ENCODE measurements at places on chromosomes 13 and 19.

- DNase-seq = no peak
Observed at GRCh38 chr13:100300708-100301107, 211.8 kb downstream of the PCCA start.

- DNase-seq = no peak
Observed at GRCh38 chr19:13765395-13766094, 1.2 kb downstream of the MRI1 start.

DNA sequence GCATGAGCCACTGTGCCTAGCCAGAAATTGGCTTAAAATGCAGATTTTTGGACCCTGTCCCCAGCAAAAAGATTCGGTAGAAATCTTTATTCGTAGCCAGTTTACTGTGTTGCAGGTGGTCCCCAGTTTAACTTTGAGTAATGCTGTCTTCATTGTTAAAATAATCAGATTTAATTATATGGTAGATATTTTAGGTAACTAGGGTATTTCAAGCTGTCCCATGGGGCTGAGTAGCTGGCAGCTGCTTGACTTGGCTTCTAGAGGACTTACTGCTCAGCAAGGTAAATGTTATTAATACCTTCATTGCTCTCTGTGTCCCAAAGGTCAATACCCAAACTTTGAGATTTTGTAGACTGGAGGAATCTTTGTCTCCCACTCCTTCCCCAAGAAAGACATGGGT, 21.1 kb downstream of the LSM14A start:
- DNase-seq = no peak

- no peak for DNase-seq
Observed at GRCh38 chr13:85529218-85529594, 270.0 kb downstream of the SLITRK6 start.

DNA sequence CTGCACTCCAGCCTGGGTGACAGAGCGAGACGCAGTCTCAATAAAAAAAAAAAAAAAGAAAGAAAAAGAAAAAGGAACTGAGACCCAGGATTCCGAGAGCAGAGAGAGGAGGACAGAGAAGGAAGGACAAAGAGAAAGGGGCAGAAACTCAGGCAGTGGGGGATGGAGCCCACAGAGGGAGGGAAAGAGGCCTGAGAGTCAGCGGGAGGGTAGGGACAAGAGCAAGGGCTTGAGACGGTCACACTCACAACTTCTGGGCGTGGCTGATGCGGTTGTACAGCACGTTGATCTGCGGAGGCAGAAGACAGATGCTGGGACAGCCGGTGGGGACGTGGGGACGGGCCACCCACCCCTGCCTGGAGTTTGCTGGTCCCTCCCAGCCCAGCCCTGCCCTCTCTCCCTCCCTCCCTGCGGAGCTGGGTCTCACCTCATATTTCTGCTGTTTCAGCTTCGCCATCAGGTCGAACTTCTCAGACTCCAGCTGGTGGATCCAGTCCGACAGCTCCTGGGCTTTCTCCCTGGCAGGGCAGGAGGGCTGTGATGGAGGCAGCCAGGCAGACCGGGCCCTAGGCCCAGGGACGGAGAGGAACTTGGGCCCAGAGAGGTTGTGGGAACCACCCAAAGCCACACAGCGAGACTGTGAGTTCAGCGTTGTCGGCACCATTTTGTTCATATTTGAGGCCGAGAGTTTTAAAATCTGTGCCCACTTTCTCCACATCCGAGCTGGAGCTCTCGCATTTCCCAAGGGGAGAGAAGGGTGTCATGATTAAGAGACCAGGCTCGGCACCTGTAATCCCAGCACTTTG, 15.2 kb downstream of the TNNT1 start:
- no peak for DNase-seq

DNA sequence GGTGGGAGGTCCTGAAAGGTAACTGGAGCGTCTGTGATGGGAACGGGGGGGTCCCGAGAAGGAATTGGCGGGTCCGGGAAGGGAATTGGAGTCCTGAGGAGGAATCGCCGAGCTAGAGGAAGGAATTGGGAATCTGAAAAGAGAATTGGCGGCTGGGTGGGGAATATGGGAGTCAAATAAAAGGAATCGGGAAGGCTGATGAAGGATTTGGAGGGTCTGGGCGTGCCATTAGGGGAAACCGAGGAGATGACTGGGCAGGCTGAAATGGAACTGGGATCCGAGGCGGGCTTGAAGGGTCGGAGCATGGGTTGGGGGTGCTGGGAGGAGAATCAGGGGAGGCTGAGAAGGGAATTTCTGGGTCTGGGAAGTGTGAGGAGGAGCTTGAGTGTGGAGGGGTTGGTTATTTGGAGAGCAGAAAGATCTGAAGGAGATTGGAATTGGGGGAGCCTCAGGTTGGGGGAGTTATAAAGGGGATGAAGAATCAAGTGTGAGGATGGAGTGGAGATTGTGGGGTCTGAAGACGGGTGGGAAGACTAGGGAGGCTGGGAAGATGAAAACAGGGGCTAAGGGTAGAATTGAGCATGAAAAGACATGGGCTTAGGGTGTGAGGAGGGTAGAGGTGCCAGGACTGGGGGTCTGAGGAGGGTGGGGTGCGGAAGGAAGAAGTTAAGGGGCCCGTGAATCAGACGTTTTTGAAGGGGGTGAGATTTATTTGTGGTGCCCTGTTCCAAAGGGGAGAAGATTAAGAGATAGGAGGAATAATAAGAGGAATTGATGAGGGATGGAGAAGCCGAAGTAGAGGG, 718 bp downstream of the ACTN4 start:
- DNase-seq = no peak

DNA sequence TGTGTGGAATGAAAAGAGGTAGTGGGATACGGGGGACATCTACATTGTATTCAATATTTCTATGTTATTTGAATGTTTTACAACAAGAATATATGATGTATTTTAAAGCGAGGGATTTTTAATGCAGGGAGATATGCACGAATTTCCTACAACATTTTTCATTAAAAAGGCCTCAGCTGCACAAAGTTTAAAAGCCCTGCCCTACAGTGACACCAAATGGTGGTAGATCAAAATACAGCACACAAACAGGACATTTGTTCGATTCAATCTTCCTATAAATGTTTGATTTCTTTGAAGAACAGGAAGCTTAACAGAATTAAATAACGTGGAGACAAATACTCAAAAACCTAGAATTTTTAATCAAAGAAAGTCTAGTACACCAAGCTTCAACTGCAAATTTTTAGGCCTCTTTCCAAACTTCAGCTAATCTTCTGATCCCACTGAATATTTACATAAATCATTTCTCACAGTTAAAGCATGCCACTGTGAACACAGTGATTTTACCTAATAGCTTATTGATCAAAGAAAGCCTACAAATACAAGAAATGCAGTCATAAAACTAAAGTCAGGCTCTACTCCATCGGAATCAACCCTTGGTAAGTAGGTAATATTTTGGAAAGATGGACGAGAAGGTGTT, 257.2 kb downstream of the DIAPH3 start:
- no peak for DNase-seq

DNA sequence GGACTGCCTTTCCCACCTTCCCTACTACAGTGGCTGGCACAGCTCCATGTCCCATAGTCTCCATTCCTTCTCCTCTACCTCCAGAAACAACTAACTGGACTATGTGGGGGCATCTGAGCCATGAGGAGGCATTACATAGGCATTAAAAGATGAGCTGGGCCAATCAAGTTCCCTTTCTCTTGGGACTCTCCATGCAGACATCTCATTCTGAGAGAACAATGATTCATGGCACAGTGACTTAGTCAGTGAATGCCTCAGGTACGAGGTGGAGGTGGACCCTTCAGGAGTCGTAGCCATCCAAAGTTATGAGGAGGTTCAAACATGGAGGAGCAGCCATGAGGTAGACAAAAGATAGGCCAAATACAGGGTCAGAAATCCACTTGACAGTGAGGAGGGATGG, 70.0 kb downstream of the GPC6 start:
- DNase-seq = no peak

DNA sequence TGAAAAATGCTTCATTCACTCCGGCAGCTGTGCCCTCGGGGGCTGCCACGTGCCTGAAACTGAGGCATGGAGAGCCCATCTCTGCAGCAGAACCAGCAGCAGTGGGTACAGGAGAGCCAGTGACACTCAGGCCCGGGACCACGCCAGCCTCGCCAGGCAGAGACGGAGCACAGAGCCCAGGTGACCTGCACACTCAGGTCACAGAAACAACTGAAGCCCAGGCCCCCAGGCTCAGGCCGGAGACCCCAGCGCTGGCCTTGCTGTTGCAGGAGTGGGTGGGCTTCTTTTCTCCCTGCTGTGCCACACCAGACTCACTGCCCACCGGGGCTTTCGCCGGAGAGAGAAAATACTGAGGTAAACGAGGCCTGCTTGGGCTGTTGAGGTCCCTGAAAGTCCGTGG, 117.3 kb downstream of the SOX1 start:
- no peak for DNase-seq

- no peak for DNase-seq
Observed at GRCh38 chr19:51116736-51117286, 7.9 kb upstream of the SIGLEC9 start.

Data from activated gamma-delta T cell treated with anti-CD3 and anti-CD28 coated beads, Interleukin-2, amount 50 U/mL, for 16 hours (primary cell).